ENCODE measurements at places on chromosomes 2 and 18.

GRCh38 chr2:239296020-239296932, 104.5 kb downstream of the HDAC4 start:
- DNase-seq = no peak

GRCh38 chr2:169071455-169071854, 2.1 kb downstream of the DHRS9 start:
- DNase-seq = no peak

DNA sequence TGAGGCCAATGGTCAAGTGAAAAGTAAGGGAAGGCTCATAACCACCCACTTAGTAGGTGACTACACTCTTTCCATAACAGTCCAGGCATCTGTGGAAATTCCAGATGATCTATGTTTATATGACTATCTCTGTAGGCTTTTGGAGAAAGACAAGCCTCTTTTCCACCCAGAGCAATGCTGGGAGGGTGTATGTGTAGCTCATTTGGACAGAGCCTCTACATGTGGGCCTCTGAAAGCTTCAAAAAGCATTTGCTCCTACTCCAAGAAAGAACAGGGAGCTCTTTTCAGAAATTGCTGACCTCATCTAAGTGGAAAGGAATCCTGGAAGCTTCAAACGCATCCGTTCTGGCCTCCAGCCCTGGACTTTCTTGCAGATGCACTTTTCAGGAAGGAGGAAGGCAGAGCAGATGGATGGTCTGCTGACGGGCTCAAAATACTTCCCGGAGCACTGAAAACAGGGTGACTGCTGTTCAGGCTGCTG, 308.7 kb downstream of the LRATD1 start:
- DNase-seq = no peak

- no peak for DNase-seq
These were observed 40.1 kb upstream of the ACAA2 start for GRCh38 chr18:49853436-49853835.

DNA sequence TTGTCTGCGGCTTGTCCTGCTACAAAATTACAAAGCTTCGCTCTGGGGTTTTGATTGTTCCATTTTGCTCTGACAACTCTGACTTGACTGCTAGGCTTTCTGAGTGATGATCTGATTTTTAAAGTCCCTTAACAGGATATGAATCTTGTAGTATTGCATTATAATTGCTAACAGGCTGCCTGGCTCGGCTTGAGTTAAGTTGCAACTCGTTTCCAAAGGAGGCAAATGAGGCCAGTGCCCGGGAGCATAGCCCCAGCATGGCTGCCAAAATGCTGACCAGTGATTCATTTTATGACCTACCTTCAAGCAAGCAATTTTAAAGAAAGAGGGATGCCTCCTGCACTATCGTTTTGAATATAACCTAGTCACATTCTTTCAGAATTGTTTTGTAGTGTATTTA, 135.4 kb downstream of the COL6A3 start:
- no peak for DNase-seq

DNA sequence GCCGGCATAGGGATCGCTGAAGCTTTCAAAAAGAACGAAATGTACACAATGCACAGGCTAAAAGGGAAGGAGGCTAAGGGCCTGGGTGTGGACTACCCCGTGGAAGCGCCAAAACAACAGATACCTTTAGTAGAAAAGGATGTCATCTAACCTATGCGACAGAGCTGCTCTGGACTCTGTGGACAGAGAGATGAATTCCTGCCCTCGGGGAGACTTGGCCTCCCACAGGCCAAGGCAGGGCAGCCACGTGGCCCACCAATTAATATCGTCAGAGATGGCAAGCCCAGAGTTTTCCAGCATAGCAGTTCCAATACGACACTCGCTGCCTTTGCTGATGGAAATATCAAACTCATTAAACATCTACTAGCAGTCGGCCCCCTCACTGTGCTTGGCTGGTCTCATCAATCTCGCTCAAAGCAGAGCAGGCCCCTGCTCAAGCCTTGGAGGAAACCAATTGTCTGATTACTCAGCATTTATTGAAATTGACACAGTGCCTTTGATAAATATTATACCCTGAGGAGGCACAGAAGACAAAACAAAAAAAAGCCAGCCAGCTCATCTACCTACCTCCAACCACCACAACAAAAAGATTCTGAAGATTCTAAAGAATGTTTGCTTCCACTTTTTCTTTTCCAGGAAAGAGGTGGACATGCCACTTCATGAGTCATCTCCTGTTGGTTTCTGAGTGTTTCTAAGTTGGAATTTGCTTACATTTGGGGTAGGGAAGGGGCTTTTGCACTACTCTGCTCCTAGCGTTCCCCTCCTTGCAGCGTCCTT, 79.0 kb upstream of the ACAA2 start:
- DNase-seq = no peak

- DNase-seq = no peak
These were observed 6.1 kb downstream of the CTDSP1 start for GRCh38 chr2:218405746-218406208.

GRCh38 chr2:34241905-34242762, 643.0 kb upstream of the FAM98A start:
- DNase-seq = no peak

DNA sequence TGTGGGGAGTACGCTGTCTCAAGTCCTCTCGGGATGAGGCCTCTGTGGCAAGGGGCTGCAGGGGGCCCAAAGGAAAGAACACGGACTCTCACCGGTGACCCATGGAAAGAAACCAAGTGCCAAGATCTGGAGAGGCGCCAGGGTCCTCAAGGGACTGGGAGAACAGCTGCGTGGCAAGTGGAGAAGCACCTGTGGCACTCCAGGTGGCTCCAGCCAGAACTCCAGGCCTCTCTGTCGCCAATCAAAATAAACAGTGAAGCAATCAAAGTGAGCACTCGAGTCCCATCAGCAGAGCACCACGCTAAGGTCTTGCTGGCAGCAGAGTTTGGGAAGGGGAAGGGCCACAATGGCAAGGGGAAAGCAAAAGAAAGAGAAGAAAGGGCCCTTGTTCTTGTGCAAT, 54.7 kb downstream of the BCL2 start:
- DNase-seq = no peak

- no peak for DNase-seq
These were observed 116.4 kb upstream of the PPP1CB start for GRCh38 chr2:28635191-28635611.

DNA sequence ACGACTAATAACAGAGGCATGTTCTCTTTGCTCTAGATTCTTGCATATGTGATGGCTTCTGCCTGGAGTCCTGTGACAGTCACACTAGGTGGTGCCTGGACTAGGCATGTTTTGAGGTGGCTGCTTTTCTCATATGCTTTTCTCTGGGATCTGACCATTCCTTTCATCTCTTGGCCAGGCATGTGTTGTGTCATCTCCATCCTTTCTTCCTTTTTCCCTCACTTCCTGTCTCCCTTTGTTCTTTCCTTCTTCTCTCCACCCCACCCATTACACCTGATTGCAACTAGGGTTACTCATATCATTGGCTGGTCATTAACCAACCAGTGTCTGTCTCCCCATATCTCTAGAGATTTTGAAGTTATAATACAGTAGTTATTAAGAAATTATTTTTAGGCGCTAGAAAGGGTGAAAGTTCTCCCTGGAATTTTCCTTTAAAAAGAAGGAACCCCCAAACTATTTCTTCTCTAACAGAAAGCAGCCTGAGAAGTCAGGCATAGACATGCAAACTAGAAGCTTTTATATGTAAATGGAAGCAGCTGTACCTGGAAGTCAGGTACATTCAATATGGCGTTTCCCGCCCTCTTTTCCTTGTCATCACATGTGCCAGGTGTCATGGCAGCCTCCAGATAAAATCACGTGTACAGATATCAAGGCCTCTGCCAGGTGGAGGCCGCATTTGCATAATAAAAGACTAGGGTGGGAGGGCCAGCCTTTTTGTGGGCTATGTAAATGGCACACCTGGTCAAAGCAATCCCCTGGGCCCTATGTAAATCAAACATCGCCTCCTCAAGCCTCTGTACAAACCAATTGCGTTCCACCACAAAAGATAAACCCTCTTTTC, 220.4 kb upstream of the MEX3C start:
- DNase-seq = no peak

GRCh38 chr2:46014911-46015654, 282.1 kb upstream of the EPAS1 start:
- no peak for DNase-seq

- DNase-seq = no peak
These were observed 35.4 kb upstream of the EML4 start for GRCh38 chr2:42133771-42134195.

- no peak for DNase-seq
These were observed 44.1 kb downstream of the SCTR start for GRCh38 chr2:119480184-119480583.

DNA sequence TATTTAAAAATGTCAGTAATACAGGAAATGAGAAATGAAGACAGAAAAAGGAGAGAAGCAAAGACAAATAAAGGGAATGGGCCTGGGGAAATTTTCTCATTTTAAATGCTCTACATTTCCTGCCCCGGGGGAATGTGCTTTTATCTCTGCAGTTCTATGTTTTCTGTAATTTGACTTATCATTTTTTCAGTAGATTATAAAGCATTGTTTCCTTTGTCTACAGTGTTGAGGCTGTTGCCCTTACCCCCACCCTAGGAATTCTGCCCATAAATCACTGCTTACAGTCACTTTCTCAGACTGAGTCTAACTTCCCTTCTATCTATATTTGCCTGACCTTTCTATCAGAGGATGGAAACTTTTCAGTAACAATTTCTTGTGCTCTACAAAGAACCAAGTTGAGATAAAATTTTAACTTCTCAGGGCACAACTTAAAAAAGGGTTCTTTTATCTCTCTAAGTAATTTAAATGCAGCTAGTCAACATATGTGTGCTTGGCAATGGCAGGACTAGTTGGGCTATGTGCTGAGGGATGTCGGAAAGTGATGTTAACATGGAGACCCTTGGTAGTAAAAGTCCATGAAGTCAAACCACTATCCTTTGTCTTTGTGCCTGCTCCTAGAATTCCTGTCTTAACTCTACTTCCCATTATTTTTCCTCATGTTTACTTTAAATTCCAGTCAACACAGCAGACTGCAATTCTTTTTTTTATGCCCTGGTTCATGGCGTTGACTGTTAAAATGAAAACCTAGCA, 146.5 kb upstream of the MMADHC start:
- no peak for DNase-seq

GRCh38 chr2:234533626-234534025, 36.7 kb upstream of the ARL4C start:
- DNase-seq = no peak

DNA sequence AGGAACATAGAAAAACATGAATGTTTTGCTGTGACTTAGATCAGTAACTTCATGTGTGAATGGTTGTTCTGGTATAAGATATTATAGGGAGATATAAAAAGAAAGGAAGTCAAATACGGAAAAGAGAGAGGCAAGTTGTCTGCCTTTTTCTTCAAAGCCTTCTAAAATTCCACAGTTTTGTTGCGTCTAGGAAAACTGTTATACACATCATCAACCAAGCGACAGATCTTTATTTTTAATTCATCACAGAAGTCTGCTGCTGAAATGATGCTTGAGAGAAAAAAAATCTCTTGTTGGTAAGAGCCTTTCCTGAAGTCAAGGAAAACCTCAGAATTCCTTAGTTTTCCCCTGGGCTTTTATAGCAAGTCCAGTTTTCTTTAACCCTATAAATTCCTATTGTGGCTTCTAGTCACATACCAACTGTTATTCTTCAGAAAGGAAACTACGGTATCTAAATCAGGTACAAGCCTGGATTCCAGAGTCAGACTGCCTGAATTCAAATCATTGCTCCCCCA, 36.3 kb upstream of the TANC1 start:
- DNase-seq = no peak

Data from GM10248 (cell line).